ENCODE measurements at places on chromosomes 13 and 19.

DNA sequence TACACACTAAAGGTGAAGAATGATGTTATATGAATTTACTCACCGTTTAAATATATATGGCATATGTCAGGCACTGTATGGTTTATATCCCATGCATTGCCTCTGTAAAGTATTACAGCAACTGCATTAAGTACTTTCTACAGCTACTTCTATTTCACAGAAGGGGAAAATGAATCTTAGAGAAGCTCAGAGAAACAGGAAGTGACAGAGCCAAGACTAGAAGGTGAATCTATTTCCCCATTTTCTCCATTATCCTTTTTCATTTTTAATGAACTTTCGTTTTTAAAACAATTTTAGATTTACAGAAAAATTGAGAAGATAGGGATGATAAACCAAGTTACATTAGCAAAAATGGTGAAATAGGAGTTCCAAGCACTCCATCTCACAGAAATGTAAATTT lies 863.3 kb downstream of the UQCRFS1 start:
- no peak for DNase-seq

DNA sequence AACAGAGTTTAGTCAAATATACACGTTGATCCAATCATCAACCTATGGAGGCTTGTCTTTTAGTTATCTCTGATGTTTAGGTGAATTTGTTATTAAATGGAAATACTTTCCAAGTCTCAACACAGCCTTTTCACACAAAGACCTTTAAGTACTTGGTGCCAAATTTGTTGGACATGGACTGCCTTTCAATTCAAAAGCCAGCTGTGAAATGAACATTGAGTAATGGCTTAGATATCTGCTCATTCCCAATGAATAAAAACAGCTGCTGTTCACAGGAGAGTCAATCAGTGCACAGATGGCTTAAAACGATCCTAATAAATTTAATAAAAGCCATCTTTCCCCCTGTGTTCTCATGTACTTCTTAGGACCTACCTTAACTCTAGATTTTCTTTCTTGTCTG lies 19.9 kb upstream of the DHRS12 start:
- DNase-seq: no peak

- DNase-seq: no peak
Measured at GRCh38 chr13:96417939-96418685, 328.2 kb downstream of the HS6ST3 start.

DNA sequence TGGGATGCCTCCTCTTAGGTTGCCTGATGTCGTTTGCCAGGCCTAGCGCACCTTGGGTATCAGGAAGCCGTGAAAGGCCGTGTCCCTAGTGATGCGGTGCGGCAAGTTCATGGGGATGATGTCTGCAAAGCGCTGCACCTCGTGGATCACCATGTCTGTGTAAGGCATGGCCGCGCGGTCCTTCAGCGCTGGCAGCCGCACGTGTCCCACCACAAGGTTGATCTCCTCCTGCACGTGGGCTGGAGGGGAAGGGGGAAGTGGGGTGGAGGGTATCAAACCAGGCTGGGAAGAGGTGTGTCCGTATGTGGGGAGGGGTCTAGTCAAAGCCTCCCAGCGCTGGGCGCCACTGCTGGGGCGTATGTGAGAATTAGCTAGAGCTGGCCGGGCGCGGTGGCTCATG lies 23.2 kb downstream of the EGLN2 start:
- no peak for DNase-seq

DNA sequence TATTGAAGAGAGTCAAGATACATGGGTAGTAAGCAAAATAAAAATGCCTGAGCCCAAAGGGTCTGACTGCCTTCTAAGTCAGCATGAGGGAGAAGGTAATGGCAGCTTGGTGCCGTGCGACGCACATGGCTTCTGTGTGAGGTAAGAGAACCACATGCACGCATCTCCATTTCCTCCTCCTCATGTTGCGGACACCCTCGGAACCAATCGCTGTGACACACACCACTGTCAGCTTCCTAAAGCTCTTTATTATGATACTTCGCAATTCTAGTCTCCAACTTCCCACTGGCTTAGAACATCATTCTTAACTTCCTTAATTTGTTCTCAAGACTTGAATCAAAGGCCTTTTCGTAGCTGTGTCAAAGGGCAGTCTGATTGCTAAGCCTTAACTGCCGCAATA lies 170.1 kb downstream of the OXGR1 start:
- no peak for DNase-seq

DNA sequence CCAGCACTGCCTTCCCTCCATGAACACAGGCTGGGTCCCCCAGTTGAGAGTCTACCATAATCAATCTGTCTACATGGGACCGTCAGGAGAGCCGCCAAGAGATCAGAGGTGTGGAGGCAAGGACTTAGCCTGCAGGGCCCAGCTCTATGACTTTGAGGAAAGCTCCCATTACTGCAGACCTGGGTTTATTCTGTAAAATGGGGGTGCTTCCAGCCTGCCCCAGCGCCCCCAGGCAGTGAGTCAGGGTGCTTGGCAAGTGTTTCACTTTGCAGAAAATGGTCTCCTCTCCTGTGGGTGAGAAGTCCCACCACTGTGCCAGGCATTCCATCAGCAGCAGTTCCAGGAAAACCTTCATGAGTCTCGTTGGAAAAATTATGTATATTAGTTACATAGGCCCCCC lies 75.5 kb upstream of the VSTM2B start:
- no peak for DNase-seq

DNA sequence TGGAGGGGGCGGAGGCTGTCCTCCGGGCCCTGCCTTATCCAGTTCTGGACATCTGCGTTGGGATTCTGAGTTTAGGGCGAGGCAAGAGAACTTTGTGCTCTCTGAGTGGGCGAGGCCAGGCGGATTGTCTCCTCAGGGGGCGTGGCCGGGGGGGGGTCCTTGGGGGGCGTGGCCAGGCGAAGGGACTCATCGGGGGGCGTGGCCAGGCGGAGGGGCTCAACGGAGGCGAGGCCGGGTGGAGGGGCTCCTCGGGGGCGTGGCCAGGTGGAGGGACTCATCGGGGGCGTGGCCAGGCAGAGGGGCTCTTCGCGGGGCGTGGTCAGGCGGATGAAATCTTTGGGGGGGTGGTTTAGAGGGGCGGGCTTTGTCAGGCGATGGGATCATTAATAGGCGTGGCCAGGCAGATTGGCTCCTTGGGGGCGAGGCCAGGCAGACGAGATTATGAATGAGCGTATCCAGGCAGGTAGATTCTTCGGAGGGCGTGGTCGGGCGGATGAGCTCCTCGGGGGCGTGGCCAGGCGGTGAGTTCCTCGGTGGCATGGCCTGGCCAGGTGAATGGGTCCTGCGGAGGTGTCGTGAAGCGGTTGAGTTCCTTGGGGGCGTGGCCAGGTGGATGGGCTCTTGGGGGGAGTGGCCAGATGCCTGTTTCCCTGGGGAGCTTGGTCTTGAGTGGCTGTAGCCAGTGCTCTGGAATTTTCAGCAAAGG lies 10.3 kb upstream of the CACNG7 start:
- no peak for DNase-seq

DNA sequence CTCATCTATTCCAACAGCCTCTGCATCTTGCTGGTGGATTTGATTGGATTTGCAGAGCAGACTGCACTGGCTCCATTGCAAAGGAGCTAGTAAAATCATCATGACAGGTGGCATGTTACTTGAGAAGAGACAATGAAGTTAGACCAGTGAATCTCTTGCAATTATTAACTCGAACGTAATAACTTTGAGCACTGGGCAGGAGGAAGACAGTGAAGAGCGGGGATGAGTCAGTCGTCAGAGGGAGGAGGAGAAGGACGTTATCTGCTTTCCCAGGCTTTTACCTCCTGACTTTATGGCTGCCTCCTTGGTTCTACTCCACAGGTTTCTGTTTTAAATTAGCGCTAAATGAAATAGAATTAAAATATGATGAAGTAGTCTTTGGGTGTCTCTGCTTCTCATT lies 257.8 kb upstream of the IPO5 start:
- DNase-seq: no peak

DNA sequence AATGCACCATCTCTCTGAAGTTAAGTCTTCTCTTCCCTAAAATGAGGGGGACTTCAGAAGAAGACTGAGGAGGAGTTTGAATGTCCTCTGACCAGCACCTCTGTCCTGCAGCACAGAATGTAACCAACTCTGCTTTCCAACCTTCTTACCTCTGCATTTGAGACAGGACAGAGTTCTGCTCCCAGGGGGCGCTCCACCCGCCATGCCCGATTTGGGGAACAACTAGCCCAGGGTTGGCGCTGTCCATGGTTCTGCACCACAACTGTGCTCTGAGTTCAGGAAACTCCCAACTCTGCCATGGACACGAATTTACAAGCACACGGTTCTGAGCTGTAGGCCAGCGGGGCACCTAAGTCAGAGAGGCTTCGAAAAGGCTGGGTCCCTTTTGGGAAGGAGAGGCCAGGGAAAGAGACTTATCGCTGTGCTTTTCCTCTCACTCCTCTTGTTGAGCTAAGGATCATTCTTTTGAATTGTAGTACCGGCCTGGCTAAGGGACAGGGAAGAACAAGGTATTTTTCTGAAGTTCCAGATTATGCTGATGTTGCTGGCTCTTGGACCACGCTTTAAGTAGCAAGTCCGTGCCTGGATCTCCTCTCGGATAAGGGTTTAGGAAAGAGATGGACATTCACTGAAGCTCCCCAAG lies 22.2 kb downstream of the SIGLEC5 start:
- DNase-seq: peak; percentile 67

GRCh38 chr13:93416736-93417355 lies 190.2 kb downstream of the GPC6 start:
- DNase-seq: no peak

- no peak for DNase-seq
Measured at GRCh38 chr19:14614099-14614412, 31.2 kb downstream of the CLEC17A start.

- no peak for DNase-seq
Measured at GRCh38 chr13:29925457-29926097, 75.2 kb upstream of the UBL3 start.

GRCh38 chr19:47490031-47490430 lies 6.0 kb upstream of the KPTN start:
- DNase-seq: no peak

DNA sequence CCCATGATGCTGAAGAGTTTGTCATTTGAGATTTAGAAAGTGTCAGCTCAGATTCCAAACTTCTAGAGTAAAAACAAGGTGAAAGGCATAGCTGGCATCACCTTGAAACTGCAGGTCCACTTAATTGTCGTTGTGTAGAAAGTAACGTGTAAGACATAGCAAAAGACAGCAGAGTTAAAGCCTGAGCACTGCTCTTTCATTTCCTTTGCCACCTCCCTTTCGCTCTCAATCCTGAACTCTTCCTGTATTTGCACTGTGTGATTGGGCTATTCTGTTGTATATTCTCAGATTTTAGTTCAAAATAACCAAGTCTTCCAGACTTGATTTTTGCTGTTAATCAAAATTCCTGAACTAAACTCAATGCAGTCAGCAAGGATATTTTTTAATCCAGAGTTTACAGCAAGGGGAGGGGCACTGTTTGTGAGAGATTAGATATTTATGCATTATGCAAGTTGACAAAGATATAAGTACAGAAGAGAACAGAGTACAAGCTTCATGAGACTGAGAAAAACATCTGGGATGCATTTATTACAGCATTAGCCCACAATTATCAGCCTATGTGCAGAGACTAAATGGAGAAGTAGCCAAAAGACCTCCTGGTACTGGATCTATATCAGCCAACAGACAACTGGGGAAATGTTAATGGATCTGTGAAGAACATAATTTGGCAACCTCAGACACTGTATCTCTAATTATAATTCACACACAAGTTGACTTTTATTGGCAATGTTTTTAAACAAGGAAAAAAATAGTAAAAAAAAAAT lies 328.6 kb downstream of the SUCLA2 start:
- DNase-seq: no peak

GRCh38 chr19:18424122-18424889 lies 5.1 kb downstream of the SSBP4 start:
- no peak for DNase-seq

DNA sequence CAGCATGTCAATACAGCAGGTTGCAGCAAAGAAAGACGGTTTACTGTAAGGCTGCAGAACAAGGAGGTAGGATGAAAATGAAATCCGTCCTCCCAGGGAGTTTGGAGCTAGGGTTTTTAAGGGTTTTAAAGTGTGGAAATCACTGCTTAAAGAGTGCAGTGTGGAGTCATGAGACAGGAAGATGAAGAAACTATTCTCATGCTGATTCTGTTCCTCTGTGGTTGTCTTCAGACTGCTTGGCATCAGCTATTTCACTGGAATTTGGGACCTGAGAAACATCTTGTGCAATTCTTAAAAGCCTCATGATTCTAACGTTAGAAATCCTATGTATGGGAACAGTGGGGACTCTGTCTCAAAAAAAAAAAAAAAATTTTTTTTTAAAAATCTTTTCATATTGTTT lies 11.4 kb downstream of the ZNF331 start:
- DNase-seq: no peak

GRCh38 chr13:90568165-90568564 lies 779.3 kb upstream of the MIR17HG start:
- DNase-seq: no peak

GRCh38 chr13:20685092-20685491 lies 18.4 kb upstream of the IL17D start:
- no peak for DNase-seq

GRCh38 chr19:46442808-46443450 lies 14.2 kb upstream of the PNMA8C start:
- no peak for DNase-seq

GRCh38 chr13:114259374-114259773 lies 22.0 kb upstream of the UPF3A start:
- no peak for DNase-seq

- DNase-seq: no peak
Measured at GRCh38 chr19:35637165-35637564, 4.4 kb upstream of the ETV2 start.

DNA sequence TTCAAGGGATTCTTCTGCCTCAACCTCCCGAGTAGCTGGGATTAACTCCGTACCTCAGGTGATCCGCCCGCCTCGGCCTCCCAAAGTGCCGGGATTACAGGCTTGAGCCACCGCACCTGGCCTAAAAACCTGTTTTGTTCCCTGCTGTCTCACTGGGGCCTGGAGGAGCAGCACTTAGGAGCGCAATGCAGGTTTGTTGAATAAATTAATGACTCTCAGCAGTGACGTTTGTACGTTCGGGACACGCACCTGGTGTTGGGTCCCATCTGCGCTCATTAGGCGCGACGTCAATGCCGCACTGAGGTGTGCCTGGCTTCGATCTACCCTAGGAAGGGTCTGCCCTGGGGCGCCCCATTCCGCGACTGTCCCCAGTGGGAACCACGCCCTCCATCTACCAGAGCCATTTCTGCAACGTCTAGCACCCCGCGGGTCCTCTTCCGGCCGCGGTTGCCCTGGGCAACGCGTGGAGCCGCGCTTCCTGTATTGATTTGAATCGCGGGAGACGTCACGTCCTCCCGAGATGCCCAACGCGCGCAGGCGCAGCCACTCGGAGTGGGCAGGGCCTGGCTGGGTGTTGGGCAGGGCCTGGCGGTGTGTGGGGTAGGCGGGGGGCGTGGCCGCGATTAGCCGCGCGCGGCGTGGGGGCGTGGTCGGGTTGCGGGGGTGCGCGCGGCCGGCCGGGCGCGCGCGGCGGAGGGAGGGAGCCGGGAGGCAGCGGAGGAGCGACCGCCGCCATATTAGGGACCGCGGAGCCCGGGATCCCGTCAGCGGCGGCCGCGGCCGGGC lies at the start of gene FZR1:
TSS of gene FZR1 (plus strand) at position 714 of the 786 bp plus-strand sequence. CDS start 16,679 bp downstream, outside the sequence.
- peak; percentile 99 for DNase-seq

DNA sequence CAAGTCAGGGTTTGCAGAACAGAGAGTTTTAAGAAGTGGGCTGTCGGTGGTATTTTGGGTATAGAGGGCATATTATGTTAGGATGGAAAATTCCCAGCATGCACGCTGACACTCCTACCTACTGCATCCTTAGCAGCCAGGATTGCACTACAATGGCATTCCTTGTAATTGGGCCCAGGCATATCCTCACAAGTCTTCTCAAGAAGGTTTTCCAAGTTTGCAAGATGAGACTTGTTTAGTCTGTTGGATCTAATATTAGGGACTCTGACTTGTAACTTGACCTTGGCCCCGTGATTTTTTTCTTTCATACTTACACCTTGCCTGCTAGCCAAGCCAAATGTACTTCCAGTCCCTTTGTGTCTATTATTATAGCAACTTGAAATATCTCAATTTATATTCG lies 335.7 kb upstream of the HTR2A start:
- DNase-seq: no peak

Data from stimulated activated CD4-positive, alpha-beta T cell treated with anti-CD3 and anti-CD28 coated beads, Interleukin-4, amount 100 ng/mL, for 24 hours (primary cell).